Foreskin keratinocyte (primary cell): ENCODE measurements at places on chromosomes 3 and 15.

- no peak for DNase-seq
Observed at GRCh38 chr3:54633444-54634121, 294.3 kb downstream of the LRTM1 start.

DNA sequence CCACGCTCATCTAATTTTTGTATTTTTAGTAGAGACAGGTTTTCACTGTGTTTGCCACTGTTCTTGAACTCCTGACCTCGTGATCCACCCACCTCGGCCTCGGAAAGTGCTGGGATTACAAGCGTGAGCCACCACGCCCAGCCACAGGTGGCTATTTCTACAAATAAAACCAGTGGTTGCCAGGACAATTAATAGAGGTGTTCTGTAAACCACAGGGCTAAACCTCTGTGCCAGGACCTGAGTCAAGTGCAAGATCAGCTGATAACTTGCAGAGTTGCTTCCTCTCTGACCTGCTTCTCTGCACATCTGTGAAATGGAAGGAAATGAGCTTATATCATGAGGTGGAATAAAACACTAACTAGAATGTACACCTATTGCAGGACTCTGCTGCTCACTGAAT lies 72.8 kb downstream of the CD200R1L start:
- DNase-seq: peak; percentile 92

DNA sequence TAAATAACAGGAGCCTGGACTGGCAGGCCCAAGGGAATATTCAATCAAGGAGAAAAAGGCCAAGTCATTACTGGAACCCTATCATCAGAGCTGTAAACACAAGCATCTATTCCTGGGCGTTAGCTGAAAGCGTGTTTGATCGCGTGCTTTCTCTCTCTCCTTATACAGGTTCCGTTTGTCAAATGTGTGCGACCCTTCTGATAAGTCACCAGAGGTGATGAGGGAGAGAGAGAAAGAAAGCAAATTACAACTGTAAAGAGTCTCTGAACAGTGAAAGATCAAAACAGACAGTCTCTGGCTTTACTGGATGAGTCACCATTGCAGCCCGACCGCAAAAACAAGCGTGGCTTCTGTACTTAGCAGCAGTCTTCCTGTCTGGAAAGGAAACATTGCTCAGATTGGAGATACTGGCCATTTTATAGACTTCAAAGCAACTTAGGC lies 39.5 kb upstream of the TPRG1 start:
- DNase-seq: peak; percentile 80

GRCh38 chr15:77865106-77865610 lies 212.4 kb downstream of the TBC1D2B start:
- DNase-seq: no peak

- DNase-seq: no peak
Observed at GRCh38 chr3:77053795-77054194, 13.9 kb downstream of the ROBO2 start.

DNA sequence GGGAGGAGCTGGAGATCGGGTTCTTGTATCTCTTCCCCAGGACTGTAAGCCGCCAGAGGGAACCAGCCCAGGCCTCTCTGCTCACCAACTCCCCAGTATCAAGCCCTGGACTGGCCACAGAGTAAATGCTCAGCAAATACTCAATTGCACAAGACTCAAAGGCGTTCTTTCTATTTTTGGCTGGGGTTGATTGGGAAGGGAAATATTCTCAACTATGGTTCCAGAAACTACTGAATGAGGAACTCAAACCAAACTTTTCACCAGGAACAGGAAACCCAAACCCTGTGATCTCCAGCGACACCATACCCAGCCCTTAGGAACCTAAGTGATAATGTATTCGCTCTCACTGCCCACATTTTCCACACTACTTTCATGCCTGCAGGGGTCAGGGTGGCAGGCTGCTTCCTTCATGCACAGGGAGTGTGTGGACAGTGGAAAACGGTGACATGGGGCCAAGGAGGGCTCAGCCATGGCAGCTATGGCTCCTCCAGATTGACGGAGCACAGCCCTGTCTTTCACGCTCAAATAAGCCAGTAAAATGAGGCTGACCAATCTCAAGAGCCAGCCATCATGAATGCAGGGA lies 124.7 kb upstream of the RAD18 start:
- DNase-seq: no peak

DNA sequence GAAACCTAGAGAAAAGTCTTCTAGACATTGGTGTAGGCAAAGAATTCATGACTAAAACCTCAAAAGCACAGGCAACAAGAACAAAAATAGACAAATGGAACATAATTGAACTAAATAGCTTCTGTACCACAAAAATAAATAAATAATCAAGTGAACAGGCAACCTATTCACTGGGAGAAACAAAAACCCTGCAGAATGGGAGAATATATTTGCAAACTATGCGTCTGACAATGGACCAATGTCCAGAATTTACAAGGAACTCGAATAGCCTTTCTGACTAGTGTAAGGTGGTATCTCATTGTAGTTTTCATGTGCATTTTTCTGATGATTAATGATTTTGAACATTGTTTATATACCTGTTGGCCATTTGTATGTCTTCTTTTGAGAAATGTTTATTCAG lies 37.0 kb upstream of the GCSAM start:
- no peak for DNase-seq

DNA sequence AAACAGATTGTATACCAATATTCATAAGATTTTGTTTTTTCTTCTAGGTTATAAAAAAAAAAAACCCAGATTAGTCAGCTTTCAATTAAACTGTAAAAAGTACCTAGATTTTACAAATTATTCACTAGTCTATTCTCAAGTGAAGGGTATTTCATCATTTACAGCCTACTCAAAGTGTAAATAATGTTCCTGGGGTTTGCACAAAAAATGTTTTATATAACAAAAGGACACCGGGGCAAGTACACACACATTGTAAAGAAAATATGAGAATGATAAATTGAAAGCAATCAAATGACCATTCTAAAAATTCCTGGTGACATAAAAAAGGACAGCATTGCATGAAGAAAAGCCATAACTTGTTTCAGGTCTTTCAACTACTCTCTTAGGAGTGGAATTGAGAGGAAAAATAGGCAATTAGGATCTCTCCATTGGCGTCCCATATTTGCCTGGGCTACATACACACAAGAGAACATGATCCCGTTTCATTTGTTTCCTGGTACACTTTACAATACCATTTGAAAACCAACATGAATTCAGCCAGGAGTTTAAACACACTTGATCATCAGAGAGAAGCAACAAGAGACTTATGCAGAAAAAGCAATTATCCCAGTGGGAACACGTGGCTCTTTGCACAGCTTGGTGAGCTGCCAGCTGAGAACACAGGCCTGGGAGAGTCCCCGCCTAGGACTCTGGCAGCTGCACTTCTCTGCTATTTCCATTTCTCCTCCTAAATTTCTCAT lies 1039.2 kb downstream of the ROBO1 start:
- peak; percentile 12 for DNase-seq

DNA sequence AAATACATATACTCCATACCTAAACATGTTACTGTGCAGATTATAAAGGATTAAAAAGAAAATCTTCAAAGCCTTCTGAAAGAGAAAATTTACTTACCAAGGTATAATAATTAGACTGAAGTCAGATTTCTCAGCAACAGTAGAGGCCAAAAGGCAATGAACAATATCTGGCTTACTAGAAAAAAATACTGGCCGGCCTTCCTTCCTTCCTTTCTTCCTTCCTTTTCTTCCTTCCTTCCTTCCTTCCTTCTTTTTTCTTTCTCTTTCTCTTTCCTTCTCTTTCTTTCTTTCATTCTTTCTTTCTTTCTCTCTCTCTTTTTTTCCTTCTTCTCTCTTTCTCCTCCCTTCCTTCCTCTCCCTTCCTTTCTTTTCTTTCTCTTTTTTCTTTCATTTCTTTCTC lies 209.6 kb downstream of the KCNH8 start:
- no peak for DNase-seq

GRCh38 chr3:13217736-13218540 lies 144.7 kb upstream of the IQSEC1 start:
- peak; percentile 97 for DNase-seq

DNA sequence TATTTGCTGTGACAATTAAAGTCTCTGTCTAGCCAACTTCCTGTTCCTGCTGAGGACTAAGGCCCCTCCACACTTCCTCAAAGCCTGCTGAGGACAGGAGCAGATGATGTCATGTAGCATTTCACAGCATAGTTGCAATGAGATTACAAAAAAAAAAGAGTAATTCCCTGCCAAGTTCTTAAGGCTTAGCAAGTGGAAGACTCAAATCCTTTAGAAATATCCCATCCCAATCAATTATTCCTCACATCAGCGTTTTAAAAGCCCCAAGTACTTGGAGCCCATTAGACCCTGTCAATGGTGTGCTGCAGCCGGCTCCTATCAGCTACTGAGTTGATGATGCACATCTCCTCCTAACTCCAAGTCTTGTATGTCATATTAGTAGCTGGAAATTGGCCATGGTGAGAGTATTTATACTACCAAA lies 51.7 kb downstream of the TRANK1 start:
- no peak for DNase-seq

GRCh38 chr15:96035091-96035490 lies 295.4 kb upstream of the NR2F2 start:
- no peak for DNase-seq

DNA sequence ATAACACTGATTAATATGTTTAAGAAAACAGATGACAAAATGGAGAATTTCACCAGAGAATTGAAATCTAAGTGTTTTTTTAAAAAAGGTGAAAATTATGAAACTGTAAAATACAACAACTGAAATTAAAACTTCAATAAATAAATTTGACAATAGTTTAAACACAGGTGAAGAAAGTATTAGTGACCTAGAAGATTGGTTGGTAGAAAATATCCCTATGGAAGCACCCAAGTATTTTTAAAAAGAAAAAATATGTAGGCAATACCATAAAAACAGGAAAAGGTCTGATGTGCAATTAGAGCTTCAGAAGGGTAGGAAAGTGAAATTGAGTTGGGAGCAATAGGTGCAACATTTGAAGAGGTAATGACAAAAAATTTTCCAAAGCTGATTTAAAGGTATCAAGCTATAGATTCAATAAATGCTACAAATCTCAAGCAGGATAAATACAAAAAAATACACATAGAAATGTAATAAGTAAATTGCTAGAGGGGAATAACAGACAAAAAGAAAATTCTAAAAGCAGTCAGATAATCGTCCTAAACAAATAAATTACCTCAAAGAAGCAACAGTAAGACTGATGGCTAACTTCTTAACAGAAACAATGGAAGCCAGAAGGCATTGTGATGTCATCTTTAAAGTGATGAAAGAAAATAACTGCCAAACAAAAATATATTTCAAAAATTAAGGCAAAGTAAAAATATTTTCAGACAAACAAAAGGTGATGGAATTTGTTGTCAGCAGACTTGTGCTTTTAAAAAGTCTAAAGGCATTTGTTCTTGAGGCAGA lies 9.5 kb upstream of the IL12A start:
- DNase-seq: no peak

GRCh38 chr3:15041950-15042349 lies 23.2 kb downstream of the MRPS25 start:
- DNase-seq: no peak

- no peak for DNase-seq
Observed at GRCh38 chr15:67915461-67916374, 75.9 kb upstream of the RNU6-1 start.

GRCh38 chr15:59540654-59541053 lies 70.9 kb upstream of the GCNT3 start:
- DNase-seq: no peak

DNA sequence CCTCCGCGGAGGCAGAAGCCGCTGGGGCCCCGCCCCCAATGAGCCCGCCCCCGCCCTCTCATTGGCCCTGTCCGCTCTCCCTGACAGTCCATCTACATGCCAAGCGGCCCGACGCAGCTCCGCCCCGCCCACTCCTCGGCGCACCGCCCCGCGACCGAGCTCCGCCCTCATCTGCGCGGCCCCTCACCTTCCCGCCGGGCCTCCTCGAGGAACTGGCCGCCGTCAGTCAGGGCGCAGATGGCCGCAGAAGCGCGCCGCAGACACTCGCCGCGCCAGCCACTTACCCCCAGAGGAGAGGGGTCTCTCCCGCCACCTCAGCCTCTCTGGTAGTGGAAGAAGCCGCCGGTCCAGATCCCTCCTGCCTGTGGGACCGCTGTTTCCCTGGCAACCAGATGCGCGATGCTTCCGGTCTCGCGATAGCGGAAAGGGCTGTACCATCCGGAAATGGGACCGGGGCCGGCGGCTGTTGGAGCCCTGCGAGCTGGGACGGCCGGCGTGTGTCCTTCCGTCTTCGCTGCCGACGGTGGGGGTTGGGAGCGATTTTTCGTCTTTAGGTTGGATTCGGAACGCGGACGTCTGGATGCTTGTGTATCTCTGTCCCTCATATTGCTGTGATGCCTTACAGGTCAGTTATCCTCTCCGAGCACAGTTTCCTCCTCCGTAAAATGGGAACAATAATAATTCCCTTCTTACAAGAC lies at the start of gene FSIP1:
Gene FSIP1, minus strand, starts transcription at position 401 of the 698 bp plus-strand sequence. CDS start 6,317 bp downstream, outside the sequence.
- peak; percentile 90 for DNase-seq

GRCh38 chr15:79608066-79608864 lies 176.1 kb downstream of the MINAR1 start:
- DNase-seq: no peak

DNA sequence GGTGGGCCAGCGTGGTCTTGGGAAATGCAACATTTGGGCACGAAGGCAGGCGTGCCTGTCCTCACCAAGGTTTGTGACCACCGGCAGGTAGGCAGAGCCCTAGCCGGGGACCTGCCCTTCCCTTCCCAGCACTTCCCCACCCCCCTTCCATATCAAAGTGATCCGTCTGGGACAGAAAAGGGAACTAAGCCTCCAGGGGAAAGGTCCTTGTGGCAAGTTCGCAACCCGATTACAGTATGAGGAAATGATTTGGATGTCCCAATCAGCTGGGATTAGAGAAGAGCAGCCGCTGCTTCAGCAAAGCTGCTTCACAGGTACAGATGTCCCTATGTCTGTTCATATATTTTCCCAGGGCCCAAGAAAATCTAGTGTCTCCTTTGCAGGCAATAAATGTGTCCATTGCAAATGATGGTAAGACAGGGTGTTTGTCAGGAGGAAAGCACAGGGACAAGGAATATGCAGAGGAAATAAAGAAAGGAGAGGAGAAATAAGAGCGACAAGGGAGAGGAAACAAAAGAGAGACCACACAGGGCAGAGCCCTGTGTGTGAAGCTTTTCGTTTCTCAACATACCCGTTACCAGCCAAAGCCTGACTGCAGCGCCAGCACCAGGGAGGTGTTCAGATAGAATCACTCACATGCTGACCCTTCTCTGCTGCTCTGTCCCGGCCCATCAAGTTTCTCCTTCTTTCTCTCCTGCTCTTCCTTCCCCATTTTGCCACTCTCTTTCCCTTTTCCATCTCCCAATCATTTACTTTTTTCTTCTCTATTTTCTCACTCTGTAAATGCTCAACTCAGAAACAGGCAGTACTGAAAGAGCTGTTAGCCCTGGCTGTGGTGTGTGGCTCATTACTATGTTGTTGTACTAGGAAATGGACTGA lies 17.4 kb upstream of the SECISBP2L start:
- DNase-seq: no peak

GRCh38 chr15:50315814-50316630 lies 39.0 kb downstream of the GABPB1 start:
- peak; percentile 23 for DNase-seq
